Epithelial cell of proximal tubule (primary cell): ENCODE measurements at places on chromosomes 5 and 9. TPM values are rescaled to one million over a fixed set of nuclear protein-coding genes. Genes with fewer than 3 reads are reported as not detected.
A peak's percentile ranks its signal among the peaks of the same experiment; 100 is the strongest.

DNA sequence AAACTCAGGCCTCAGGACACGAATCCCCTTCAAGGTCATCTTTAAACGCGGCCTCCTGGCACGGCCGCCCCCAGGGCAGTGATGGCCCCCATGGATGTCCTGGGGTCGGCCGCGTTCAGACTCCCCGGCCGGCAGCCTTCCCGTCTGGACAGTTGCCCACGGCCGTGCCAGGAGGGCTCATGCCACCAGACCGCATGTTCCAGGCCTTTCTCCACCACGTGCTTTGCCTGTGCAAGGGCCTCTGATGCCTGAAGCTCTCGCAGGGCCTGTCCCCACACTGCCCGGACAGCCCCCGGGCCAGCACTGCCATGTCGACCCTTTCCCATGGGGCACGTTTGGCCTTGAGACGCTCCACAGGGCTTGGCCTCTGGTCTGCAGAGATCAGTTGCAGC is 34.6 kb downstream of the SLC9A3 start:
- DNase-seq, result no peak

- no peak for DNase-seq
Observed at GRCh38 chr9:94872891-94873511, 146.5 kb downstream of the AOPEP start.

GRCh38 chr5:141603923-141604717 is 14.7 kb downstream of the DIAPH1 start:
- DNase-seq, result peak; percentile 66

DNA sequence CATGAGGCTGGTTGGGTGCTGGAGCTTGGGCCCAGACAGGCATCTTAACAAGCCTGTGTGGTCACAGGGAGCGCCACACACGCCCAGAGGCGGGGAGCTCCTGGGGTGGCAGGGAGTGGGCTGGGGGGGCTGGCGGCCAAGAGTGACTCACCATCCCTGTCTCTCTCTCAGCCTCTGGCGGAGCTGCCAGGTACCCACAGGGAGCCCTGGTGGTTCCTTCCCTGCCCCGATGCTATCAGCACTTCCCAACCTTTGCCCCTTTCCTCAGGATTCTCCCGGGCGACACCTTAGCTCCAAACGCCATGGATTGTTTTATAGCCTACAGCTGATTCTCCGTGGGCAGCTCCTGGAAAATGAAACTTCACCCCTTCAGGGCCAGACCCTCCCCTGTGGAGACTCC is 5.5 kb downstream of the SLC9A3 start:
- DNase-seq, result no peak

GRCh38 chr9:89422151-89422975 is 75.5 kb downstream of the SEMA4D start:
- no peak for DNase-seq

DNA sequence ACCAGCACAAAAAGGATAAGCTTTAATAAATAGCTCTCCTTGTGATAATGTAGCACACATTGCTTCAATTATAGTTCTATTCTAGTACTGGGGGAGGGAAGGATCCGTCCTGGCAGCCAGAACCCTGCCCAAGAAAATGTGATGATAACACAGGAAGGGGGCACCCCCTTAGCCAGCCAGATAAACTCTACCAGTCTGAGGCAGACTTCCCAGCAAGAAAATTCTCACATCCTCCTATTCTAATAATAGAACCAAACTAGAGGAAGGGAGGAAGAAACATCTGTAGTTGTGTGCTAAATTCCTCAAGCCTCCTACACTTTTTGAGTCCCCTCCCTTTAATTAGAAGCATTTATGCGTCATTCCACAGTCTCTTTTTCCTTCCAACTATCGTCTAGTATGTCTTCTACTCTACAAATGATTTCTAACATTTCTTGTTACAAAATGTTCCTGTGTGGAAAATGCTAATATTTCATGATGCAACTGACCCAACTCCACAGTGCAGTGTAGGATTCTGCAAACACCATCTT is 261.0 kb downstream of the SEMA5A start:
- no peak for DNase-seq

GRCh38 chr5:125411744-125412560 is 665.5 kb upstream of the ZNF608 start:
- peak; percentile 66 for DNase-seq

GRCh38 chr5:62231576-62231975 is 74.4 kb upstream of the KIF2A start:
- DNase-seq, result no peak

- no peak for DNase-seq
Observed at GRCh38 chr9:257957-258356, 43.3 kb downstream of the DOCK8 start.

DNA sequence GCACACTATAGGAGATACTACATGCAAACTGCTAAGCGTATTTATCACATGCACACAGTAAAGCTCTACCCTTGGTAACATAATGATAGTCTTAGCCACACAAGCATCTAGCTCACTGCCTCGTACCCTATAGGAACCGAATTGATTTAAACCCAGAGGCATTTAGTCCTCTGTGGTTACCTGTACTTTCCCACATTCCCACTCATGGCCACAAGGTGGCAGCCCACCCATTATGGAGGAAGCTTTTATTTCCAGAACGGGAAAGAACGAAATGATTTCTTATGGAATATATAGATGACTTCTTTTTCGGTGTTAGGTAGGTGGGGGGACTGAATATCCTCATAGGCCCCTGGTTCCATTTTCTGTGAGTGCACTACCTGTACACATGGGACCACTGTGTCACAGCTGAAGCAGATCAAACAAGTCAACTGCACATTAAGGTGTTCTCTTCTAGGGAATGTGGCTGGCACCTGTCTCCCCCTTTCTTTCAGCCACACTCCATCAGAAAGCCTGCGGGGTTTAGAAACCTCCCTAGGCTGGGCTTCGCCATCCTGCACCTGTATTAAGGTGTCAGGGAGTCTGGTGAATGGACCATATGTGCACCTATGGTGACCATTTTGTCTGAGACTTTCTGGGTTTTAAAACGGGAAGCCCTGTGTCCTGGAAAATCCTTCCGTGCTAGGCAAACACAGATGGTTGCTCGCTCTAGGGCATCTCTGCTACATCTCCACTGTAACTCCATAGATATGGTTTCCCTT is 313.2 kb downstream of the SLIT3 start:
- no peak for DNase-seq

DNA sequence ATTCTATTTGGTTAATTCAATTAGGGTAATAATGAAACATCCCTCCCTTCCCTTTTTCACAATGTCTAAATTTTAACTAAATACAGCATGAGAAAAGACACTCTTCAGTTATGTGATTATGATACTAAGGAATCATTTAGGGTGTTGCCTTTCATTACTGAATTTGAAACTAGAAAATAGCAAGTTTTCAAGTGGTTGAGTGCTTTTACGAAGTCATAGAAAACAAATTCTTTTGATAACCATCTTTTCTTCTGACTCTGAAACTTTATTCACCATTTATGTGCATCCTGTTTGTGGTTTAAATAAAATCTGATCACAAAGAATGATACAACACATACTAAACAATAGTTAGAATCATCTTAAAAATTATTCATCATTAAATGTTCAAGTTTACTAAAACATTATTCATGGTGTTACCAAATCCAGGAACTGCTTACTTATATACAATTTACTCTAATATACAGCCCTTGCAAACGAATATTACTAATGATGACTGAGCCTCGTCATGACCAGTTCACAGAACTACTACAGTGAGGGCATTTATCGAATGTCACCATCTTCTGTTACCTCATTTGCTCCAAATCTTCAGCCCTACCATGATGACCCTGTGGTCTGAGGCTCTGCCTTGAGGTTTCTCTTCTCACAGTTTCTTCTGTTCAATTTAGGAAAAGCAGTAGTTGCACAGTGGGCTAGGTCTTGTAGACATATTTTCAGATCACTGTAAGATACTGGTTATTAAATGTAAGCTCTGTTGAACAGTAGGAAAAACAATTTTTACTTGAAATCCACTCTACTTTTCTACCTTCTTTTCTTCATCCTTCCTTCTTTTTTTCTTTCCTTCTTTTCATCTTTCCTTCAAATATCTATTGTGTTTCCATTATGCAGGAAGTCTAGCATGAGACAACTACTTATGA is 18.3 kb upstream of the IL9 start:
- DNase-seq, result no peak

DNA sequence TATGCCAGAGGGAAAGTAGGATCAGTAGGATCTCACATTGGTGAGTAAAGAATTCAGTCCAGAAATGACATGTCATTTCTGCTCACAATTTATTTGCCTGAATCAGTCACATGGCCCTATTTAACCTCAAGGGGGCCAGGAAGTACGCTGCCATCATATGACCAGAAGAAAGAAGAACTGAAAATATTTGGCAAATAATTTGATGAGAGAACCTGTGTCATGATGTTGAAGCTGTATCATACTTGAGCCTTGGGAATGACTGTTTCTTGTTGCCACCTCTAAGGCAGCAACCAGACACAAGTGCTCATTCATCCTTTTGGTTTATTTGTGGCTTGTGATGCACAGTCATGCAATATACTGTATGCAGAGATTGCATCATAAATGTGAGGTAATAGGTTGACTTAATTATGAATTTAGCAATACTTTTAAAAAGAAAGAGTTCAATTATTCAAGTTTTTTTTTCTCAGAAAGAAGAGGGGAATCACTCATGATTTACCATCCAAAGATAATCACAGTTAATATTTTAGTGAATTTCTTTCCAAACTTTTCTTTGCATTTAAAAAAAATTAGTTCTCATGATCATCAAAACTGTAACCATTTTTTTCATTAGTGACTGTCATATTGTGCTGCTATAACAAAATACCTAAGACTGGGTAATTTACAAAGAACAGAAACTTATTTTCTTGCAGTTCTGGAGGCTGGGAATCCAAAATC is 8.2 kb upstream of the ZFYVE16 start:
- no peak for DNase-seq

DNA sequence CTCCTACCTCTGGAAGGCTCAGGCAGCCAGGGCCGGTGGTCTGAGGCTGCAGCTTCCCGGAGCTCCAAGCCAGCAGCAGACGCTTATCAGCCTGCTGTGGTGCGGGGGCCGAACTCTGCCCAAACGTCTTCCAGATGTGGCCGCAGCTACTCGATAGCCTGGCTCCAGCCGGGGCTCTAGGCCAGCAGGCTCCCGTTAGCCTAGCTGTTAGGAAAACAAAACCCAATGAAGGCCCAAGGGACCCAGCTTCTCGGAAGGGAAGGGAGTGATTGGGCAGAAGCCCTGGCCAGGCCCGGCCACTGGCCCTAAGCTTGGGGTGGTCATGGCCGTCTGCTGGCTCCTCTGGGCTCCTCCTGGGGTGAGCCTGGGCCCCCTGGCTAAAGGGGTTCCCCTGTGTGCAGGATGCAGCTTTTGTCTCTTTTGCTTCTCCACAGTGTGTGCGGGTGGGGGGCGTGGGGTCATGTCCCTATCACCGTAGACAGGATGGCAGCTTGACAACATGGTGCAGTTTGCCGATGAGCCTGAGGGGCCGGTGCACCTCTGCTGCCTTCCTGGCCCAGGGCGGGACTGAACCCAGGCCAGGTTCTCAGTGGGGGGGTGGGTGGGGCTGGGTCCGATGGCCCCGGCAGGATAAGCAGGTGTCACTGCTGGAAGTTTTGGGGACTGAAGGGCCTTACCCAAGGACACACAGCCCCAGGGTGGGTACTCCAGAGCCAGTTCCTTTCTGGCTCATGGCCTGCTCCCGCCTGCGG is 18.7 kb downstream of the MYMK start:
- DNase-seq, result no peak

DNA sequence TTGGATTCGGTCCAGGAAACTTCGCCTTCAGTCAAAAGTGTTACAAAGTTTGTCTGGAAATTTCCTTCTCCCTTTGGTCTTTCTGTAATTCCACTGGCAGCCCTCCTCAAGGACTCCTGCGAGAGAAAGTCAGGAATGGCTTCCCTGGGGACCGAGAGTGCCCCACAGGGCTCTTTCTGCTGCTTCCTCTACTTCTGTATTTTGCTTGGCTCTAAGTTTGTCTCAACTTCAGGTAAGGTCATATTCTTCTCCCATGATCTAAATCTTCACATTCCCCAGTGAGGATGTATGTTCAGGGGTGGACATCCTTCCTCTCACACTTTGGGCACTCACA is 10.3 kb upstream of the RIOK2 start:
- DNase-seq, result no peak

DNA sequence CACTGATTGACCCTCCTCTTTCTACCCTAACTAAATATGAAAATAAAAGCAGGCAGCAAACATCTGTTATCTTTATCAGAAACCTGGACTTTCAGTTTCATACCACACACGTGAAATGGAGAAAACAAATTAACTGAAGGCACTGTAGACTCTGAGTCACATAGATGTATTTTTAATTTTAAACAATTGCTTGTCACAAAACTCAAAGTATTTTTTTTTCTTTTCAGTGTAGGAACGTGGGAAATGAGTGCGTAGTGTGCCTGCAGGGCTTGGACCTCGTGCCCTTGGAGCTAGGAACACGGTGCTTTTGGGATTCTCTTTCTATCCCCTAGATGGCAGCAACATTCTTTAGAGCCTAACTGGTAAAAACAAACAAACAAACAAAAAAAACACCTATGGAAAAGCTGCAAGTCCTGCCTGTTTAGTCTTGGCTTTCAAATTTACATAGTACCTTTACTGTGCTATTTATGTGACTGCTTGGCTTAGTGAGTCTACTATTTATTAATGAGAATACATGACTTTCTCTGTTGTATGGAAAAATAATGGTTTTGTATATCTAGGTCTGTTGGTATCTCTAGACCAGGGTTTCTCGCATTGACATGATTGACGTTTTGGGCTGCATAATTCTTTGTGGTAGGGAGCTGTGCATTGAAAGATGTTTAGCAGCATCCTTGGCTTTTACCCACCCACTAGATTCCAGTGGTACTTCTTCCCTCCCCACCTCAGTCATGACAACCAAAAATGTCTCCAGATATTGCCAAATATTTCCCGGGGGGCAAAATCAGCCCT is 16.8 kb upstream of the ACTBL2 start:
- no peak for DNase-seq

- DNase-seq, result no peak
Observed at GRCh38 chr5:2738156-2738699, 13.2 kb downstream of the IRX2 start.

Gene PRSS3
- 2.7 and 5.7 TPM in 2 replicates for total RNA-seq

Gene FAM78A
- total RNA-seq, result under 0.01 and 0.29 TPM in 2 replicates

Gene ANGPTL2
- 1.1 and 1.7 TPM in 2 replicates for total RNA-seq

Gene SPINK4
- not detected in 2 replicates for total RNA-seq

Gene STPG3
- not detected in 2 replicates for total RNA-seq

Gene SLC1A1
- total RNA-seq, result 9.8 and 32.1 TPM in 2 replicates

Gene PCDHB2
- total RNA-seq, result under 0.01 and 0.17 TPM in 2 replicates
